ENCODE measurements at places on chromosomes 6 and 20.

DNA sequence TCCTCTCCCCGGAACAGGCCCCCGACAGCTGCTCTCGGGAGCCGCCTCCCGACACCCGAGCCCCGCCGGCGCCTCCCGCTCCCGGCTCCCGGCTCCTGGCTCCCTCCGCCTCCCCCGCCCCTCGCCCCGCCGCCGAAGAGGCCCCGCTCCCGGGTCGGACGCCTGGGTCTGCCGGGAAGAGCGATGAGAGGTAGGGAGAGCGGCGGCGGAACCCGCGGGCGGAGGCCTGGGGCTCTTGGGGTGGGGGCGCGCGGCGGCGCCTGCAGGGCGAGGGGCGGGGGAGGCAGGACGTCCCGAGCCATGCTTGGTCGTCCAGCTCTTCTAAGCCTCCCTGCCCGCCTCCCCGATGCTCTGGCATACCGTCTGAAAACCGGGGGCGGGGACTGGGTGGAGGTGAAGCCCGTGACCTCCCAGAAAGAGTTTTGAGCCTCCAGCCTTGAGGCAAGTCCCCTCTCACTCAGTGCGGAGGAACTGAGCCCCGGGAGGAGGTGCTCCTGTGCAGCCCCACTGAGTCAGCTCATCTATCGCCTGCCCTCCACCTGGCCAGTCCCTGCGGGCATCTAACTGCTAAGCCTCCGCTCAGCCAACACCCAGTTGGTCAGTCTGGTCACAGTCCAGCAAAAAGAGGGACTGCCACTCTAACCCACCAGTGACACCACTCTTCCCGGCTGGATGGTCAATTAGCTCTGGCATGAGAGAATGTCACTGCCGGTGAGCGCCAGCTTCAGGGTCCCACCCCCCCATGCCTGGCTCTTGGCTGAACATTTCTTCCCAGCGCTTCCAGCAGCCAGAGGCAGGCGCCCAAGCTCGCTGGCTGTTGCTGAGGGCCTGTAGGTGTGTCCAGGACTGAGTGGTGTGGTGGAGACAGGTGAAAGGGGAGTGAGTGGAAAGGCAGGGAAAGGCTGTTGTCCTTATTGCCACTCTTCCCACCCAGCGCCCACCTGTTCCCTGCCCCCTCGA lies 482 bp downstream of the DDR1 start:
- no peak for DNase-seq

- no peak for DNase-seq
Measured at GRCh38 chr6:169235286-169235685, 18.4 kb downstream of the THBS2 start.

DNA sequence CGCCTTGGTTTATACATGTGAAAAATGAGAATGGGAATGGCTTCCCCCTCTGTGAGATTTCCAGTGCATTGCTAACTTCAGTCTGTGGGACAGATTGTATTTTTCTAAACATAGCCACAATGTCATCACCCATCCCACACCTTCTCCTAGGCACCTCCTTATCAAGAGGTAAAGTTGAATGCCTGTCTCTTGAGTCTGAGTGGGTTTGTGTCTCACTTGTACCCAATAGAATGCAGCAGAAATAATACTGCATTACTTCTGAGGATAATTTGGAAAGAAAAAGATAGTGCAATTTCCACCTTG lies 27.9 kb downstream of the RIN2 start:
- DNase-seq: no peak

DNA sequence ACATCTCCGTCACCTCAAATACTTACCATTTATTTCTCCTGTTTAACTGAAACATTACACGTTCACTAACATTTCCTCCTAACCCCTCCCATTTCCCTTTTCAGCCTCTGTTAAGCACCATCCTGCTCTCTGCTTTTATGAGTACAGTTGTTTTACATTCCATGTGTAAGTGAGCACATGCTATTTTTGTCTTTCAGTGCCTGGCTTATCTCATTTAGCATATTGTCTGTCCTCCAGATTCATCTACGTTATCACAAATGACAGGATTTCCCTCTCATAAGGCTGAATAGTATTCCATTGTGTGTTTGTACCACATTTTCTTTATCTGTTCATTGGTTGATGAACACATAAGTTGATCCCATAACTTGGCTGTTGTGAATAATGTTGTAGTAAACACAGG lies 22.7 kb downstream of the TAF11 start:
- no peak for DNase-seq

- no peak for DNase-seq
Measured at GRCh38 chr6:33848484-33848883, 44.7 kb upstream of the MLN start.

- no peak for DNase-seq
Measured at GRCh38 chr6:107198631-107199416, 83.5 kb upstream of the BEND3 start.

DNA sequence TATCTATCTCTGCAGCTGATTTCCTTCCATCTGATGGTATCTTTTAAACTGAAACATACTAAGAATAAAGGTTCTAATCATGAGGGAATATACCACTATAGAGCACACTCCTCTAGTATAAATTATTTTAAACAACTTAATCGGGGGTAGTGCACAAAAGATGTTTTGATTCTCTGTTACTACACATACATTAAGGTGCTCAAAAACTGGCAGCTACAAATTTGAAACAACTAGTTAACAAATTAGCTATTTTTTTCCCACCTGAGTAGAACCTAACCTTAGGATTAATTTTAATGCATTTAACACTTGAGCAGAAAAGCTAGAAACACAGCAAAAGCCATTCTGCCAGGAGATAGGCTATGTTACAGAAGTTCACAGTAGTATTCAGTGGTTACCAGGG lies 23.0 kb downstream of the CCNC start:
- no peak for DNase-seq

DNA sequence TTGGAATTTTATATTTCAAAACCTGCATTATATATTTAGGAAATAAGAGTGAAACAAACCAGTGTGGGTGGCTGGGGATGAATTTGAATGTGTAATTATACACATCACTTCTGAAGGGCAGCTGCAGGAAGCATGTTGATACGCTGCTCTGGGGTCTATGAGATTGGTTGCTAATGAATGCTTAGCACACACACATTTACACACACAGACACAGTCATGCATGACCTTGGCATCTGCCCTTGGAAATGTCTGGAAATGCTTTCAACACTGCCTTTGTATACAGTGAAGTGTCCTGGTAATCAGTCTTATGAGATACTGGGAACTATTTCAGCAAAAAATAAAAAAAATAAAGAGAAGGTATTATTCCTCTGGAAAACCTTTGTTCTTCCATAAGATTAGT lies 83.4 kb downstream of the ELOVL4 start:
- no peak for DNase-seq

DNA sequence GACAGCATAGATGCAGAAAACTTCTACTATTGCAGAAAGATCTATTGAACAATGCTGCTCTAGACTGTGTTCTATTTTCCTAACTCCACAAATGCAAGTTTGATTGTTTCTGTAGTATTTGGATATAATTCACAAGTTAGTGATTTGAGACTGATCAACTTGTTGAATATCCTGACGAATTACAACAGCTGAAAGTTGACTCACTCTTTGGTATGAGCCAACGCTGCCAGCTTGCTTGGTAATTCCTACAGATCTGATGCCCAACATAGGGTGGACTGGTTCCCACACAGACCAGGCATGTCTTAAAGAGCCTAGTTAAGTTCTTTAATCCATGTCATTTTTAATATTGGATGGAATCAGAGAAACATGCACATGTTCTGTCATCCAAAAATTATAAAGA lies 231.0 kb upstream of the RAB32 start:
- no peak for DNase-seq

DNA sequence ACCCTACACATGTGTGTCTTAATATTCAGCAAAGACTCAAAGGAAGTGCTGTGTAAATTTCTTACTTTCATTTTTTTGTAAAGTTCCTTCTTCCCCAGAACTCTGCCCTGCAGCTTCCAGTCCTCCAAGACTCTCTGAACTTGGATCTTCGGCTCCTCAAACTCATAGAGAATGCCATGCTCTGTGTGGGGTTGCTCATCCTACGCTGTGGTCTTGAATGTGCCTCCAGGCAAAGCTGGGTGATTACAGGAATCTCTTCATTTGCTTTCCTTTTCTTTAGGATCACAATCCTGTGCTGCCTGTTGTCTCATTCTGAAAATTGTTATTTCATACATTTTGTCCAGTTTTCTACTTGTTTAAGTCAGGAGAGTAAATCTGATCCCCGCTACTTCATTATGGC lies 14.5 kb upstream of the CDC5L start:
- DNase-seq: no peak

- no peak for DNase-seq
Measured at GRCh38 chr6:100455230-100456124, 9.2 kb downstream of the SIM1 start.

DNA sequence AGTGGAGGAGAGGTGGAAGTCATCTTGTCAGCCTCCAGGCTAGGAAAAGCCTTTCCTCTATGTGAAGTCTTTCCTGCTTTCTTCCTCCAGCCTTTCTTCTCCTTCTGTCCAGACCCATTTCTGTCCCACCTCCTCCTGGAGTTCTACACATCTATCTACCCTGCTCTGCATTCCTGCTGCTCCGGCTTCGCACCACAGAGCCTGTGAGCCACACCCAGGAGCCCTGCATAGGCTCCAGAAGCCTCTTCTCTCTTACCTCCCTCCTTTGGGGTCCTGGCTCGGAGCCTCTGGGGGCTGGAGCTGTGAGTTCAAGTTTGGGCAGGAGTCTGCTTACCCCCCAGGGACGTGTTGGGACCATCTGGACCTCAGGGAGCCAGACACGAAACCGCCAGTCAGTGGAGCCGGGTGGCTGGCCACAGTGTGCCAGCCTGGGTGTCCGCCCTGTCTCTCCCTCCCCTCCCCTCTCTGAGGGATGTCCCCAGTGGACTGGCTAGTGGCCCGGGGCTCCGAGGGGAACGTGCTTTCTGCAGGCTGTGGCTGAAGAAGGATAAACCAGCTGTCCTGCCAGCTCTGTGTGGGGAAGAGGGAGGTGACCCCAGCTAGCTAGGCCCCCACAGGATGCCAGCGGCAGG lies 99.2 kb downstream of the VEGFA start:
- no peak for DNase-seq

DNA sequence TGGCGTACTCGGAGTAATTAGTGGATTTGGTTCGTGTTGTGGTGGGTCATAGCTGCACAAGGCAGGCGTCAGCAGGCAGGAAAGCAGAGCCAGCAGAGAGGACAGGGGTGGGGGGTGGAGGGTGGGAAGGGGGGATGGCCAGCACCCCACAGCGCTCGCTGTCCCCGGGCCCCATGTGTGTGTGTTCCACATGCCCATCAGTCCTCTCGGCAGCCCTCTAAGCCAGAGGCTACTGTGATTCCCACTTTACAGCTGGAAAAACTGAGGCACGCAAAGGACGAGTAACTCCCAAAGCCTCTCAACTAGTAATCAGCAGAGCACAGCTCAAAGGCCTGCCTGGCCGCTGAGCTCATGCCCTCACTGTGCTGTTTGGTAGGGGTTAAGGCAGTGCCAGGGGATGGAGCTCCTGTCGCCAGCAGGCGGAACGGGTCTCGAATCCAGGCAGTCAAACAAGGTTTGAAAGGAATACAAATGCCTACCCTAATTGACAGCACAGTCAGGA lies 175.2 kb downstream of the ZDHHC14 start:
- no peak for DNase-seq
